ENCODE measurements at places on chromosomes 2 and 18. TPM values are rescaled to one million over a fixed set of nuclear protein-coding genes. Genes with fewer than 3 reads are reported as not detected.
A peak's percentile ranks its signal among the peaks of the same experiment; 100 is the strongest.

DNA sequence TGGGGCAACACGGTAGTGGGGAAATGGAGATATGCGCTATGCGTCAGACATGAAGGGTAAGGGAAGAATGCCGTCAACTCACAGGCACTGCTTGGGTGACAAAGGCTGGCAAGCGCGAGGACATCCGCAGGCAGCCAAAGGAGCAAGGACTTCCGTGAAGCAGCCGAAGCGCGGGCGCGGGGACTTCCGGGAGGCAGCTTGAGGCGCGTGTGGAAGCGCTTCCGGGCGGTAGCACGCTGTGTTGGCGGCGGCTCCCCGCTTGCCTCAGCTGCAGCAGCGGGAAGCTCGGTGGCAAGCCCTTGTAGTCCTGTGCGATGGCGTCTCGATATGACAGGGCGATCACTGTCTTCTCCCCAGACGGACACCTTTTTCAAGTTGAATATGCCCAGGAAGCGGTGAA, at the start of gene PSMA8:
TSS of gene PSMA8 (plus strand) at position 218 of the 400 bp plus-strand sequence. CDS start at position 315, 97 bp downstream.
- no peaks in the 10 kb centered on the region for H3K36me3 ChIP-seq
- H3K4me3 ChIP-seq = no peak within 1 kb of the TSS
- no peaks in the 10 kb centered on the region for H3K4me1 ChIP-seq
- no peak for DNase-seq

DNA sequence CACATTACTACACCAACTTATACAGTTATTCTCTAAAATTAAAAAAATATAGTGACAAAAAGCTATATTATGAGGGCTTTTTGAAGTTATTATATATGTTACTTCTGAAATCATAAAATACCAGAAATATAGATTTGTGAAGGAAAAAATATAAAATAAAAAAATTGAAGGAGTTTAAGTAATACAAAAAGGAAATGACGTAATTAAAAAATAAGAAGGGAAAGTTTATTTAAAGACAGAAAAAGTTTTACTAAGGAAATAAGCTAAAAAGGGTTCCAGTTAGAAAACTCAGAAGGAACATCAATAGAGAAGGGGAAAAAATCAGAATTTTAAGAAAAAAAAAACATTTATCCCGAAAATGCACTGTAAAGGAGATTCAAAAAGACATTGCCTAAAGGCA, 697.1 kb downstream of the MBD2 start:
- no peak overlapping the region for H3K27ac ChIP-seq
- DNase-seq = no peak
- H3K27me3 ChIP-seq = no peaks in the 10 kb centered on the region
- no peaks in the 10 kb centered on the region for H3K4me1 ChIP-seq
- no peaks in the 10 kb centered on the region for H3K36me3 ChIP-seq

DNA sequence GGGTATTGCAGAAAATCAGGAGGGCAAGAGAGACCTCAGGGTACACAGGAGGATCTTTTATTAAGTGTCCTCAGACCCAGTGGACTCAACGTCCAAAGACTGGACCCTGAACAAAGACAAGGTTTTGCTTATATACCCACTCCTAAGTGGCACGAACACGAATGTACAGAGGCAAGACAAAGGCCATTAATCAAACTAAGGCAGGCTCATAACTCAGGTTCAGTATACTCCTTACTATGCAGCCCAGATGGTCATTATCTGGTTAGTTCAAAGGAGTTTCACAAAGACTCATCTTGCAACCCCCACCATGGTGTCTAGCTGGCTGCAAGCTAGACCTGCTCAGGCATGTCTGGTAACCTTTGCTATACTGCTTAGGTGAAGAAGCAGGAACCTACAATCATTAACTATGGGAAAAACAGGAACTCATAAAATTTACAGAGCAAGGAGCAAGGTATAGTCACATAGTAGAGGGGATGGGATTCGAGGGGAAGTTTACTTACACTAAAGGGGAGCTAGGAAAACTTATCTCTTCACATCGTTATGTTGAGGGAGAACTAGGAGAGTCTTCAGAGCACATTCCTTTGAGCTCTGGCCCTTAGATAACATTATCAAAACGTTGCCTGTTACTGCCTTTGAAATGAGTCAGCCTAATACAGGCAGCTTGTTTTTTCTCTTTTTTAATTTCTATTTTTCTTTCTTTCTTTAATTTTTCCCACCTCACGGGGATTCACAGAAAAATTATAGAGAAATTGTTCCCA, 33.9 kb downstream of the SLC4A3 start:
- no peaks in the 10 kb centered on the region for H3K27me3 ChIP-seq
- peaks cover 8% of the 10 kb centered on the region for H3K4me1 ChIP-seq
- H3K36me3 ChIP-seq = no peaks in the 10 kb centered on the region
- H3K27ac ChIP-seq = no peak overlapping the region
- DNase-seq = peak; percentile 16

GRCh38 chr2:180583441-180584140, 396.8 kb upstream of the UBE2E3 start:
- no peak for DNase-seq
- H3K36me3 ChIP-seq = no peaks in the 10 kb centered on the region
- no peaks in the 10 kb centered on the region for H3K27me3 ChIP-seq
- H3K4me3 ChIP-seq = no peak overlapping the region
- H3K4me1 ChIP-seq = no peaks in the 10 kb centered on the region
- H3K27ac ChIP-seq = no peak overlapping the region

- no peaks in the 10 kb centered on the region for H3K36me3 ChIP-seq
- DNase-seq = no peak
- H3K27ac ChIP-seq = no peak overlapping the region
- no peaks in the 10 kb centered on the region for H3K27me3 ChIP-seq
Measured at GRCh38 chr2:22737144-22737543, 647.8 kb upstream of the KLHL29 start.

GRCh38 chr2:160870729-160871465, 289.3 kb upstream of the TANK start:
- H3K4me3 ChIP-seq = no peak overlapping the region
- H3K4me1 ChIP-seq = peaks cover 16% of the 10 kb centered on the region
- H3K36me3 ChIP-seq = no peaks in the 10 kb centered on the region
- no peak for DNase-seq
- H3K27ac ChIP-seq = no peak overlapping the region
- H3K27me3 ChIP-seq = no peaks in the 10 kb centered on the region

GRCh38 chr18:24228667-24229041, 89.8 kb downstream of the CABYR start:
- DNase-seq = no peak
- no peaks in the 10 kb centered on the region for H3K27me3 ChIP-seq
- no peak overlapping the region for H3K27ac ChIP-seq

DNA sequence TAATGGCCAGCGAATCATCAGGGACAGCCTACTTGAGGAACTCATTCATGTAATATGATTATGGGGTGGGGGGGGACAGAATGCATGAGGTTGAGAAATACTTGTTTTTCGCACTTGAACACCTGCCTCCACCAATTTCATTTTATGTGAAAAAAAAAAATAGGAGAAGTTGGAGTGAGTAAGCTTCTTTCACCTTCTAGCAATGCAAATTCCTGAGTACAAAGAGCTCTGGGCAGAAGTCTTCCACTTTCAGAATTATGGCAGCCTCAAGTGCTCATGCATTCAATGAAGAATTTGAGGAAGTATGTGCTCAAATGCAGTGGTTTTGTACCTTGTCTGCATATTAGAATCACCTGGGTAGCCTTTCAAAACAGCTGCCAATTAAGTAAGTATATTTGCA, 40.1 kb upstream of the GPD2 start:
- H3K27ac ChIP-seq = no peak overlapping the region
- no peak for DNase-seq
- no peaks in the 10 kb centered on the region for H3K27me3 ChIP-seq
- H3K4me3 ChIP-seq = no peak overlapping the region
- no peaks in the 10 kb centered on the region for H3K36me3 ChIP-seq
- peaks cover 13% of the 10 kb centered on the region for H3K4me1 ChIP-seq

GRCh38 chr2:112005406-112006075, 49.5 kb upstream of the TMEM87B start:
- no peaks in the 10 kb centered on the region for H3K27me3 ChIP-seq
- no peak overlapping the region for H3K4me3 ChIP-seq
- peaks cover 15% of the 10 kb centered on the region for H3K4me1 ChIP-seq
- DNase-seq = no peak

DNA sequence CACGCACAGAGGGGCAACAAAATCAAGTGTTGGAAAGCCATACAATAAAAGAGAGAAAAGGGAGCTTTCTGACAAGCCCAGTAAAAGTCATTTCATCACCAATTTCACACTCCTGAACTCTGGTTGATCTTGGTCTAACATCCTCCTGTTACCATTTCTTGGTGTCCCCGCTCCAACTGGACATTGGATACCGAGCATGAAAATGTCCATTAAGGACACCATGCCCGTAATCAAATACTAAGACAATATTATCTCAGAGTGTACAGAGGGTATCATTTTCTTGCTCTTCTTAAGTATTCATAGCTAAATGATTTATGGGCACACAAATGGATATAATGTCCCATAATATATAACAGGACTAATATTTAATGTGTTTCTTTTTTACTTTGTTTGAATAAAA, 218.9 kb downstream of the EPHA4 start:
- no peak for DNase-seq
- no peaks in the 10 kb centered on the region for H3K27me3 ChIP-seq

- DNase-seq = no peak
- no peaks in the 10 kb centered on the region for H3K36me3 ChIP-seq
- H3K4me3 ChIP-seq = no peak overlapping the region
- no peak overlapping the region for H3K27ac ChIP-seq
- H3K27me3 ChIP-seq = no peaks in the 10 kb centered on the region
Measured at GRCh38 chr2:237568121-237568660, 1.8 kb downstream of the PRLH start.

GRCh38 chr2:162839419-162839818, 852 bp upstream of the KCNH7 start:
- no peaks in the 10 kb centered on the region for H3K27me3 ChIP-seq
- H3K4me3 ChIP-seq = no peak overlapping the region
- no peak overlapping the region for H3K27ac ChIP-seq
- no peak for DNase-seq

DNA sequence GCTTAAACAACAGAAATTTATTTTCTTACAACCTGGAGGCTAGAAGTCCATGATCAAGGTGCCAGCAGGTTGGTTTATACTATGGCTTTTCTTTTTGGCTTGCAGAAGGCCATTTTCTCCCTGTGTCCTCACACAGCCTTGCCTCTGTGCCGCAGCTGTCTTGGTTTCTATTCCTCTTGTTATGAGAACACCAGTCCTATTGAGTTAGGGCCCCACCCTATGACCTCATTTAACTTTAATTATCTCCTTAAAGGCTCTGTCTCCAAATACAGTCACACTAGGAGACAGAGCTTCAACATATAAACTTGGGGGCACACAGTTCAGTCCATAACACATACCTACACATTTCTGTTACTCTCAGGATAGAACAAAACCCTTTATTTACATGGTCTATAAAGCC, 17.3 kb upstream of the RHOB start:
- no peak for DNase-seq
- no peaks in the 10 kb centered on the region for H3K27me3 ChIP-seq

DNA sequence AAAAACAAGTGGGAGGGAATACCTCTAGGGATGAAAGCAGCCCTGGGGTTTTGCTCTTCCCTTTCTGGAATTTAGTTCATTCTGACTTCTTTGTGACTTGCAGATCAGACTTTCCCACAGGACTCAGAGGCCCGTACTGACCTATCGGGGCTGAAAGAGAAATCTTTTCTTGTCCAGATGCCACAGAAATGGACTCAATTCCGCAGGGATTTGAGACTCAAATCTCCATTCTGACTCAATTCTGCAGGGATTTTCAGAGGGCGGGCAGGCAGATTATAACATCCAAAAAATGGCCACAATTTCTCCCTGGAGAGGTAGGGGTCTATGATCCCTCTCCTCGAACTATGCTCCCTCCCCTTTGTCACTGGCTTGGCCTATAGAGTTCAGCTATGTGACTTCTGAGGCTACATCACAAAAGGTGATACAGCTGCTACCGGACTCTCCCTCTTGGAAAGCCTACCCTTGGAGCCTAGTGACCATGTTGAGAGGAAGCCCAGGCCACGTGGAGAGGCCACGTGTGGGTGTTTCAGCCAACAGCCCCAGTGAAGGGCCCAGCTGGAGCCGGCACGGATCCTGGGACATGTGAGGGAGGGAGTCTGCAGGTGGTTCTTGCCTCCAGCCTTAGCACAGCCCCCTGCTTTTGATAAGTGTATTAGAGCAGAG, 4.8 kb upstream of the EFHD1 start:
- H3K27me3 ChIP-seq = no peaks in the 10 kb centered on the region
- H3K4me3 ChIP-seq = no peak overlapping the region
- peak overlapping the region; percentile 41 for H3K27ac ChIP-seq
- H3K4me1 ChIP-seq = no peaks in the 10 kb centered on the region

DNA sequence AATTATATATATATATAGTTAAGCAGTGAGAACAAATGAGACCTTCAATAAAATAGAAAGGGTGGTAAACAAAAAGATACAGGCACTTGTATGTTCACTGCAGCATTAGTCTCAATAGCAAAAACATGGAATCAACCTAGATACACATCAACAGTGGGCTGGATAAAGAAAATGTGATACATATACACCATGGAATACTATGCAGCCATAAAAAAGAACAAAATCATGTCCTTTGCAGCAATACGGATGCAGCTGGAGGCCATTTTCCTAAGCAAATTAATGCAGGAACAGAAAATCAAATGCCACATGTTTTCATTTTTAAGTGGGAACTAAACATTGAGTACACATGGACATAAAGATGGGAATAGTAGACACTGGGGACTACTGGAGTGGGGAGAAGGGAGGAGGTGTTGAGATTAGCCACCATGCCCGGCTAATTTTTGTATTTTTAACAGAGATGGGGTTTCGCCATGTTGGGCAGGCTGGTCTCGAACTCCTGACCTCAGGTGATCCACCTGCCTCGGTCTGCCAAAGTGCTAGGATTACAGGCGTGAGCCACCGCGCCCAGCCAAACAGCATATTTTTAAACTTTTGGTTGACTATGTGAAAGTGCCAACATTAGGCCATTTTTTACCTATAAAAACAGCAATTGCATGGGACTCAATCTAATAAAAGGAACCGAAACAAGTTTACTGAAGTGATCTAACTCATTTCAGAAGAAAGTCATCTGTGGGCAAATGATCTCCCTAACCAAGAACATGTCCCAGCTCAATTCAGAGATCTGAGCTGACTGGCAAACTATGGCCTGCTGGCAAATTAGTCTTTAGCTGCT, 23.7 kb downstream of the ICA1L start:
- no peaks in the 10 kb centered on the region for H3K27me3 ChIP-seq
- H3K36me3 ChIP-seq = no peaks in the 10 kb centered on the region
- H3K27ac ChIP-seq = no peak overlapping the region
- H3K4me3 ChIP-seq = no peak overlapping the region

DNA sequence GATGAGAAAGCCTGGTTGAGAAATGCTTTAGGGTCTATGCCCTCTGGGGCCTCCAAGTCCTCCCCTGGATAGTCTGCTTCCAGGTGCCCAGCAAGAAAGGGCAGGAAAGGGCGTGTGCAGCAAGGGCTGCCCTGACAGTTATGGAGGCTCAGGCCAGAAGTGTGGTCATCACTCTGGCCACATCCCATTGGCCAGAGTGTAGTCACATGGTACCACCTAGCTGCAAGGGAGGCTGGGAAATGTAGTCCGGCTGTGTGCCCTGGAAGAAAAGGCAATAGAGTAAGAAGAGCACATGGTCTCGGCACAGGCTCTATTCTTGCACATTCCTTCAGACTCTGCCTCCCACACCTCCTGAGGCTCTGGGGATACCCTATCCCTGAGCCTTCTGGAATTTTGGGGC, 35.7 kb downstream of the ODC1 start:
- H3K27me3 ChIP-seq = no peaks in the 10 kb centered on the region
- no peak for DNase-seq
- H3K4me1 ChIP-seq = peaks cover 21% of the 10 kb centered on the region
- no peak overlapping the region for H3K27ac ChIP-seq

Gene CFAP53
- not detected for total RNA-seq

Gene EFEMP1
- 235 TPM for total RNA-seq

Gene RNF152
- 45.7 TPM for total RNA-seq

Gene GPC1
- 73.2 TPM for total RNA-seq

Gene PCARE
- total RNA-seq = not detected

Gene MYL1
- total RNA-seq = not detected

Gene SERPINB4
- 77.3 TPM for total RNA-seq

Gene FSIP2
- total RNA-seq = 1.2 TPM

Gene KHK
- total RNA-seq = 9.3 TPM

Gene SRD5A2
- total RNA-seq = 2.9 TPM

Gene RAD51AP2
- total RNA-seq = 0.25 TPM

Gene PKDCC
- total RNA-seq = 146 TPM

Measured in vagina (tissue), 2 donors.